ENCODE measurements at places on chromosomes 5 and 9.

GRCh38 chr9:134007571-134007970 is 15.4 kb upstream of the VAV2 start:
- DNase-seq, result no peak

GRCh38 chr5:144265643-144266247 is 95.1 kb downstream of the KCTD16 start:
- no peak for DNase-seq

- DNase-seq, result no peak
These were observed 30.4 kb downstream of the PWWP2A start for GRCh38 chr5:160088805-160089204.

DNA sequence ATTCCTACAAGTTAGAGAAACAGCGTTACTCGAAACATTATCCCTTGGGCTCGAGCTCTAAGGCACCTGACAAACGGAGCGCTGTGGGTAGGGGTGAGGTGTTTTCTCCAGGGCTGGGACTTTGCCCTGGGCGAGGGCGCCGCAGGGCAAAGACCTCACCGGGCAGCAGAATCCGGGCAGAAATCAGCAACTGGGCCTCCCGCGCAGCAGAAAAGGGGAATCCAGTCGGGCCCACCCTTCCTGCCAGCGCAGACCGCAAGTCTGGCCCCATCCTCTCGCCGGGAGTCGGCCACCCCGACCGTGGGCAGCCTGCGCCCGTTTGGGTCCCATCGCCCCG is 430 bp upstream of the MSH3 start:
- peak; percentile 57 for DNase-seq

- DNase-seq, result no peak
These were observed 327.1 kb upstream of the NUDT12 start for GRCh38 chr5:103889500-103890209.

GRCh38 chr5:133323494-133324457 is 272.0 kb downstream of the HSPA4 start:
- DNase-seq, result no peak

GRCh38 chr9:107948601-107949000 is 459.0 kb upstream of the KLF4 start:
- DNase-seq, result no peak

DNA sequence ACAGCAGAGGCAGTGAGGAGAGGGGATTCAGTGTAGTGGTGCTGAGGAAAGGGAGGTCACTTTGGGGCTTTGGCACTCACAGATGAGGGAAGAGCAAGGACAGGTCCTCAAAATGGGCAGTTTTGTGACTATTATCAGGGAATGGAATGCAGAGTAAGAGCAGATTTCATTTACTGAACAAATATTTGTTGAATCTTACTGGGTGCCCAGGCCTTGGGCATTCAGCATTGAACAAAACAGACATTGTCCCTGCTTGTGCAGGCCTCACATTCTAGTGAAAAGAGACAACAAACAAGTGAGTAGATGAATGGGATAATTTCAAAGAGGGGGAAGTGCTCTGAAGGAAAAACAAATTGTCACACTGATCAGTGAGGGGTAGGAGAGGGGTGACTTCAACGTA is 404.1 kb downstream of the DMRT2 start:
- DNase-seq, result no peak

DNA sequence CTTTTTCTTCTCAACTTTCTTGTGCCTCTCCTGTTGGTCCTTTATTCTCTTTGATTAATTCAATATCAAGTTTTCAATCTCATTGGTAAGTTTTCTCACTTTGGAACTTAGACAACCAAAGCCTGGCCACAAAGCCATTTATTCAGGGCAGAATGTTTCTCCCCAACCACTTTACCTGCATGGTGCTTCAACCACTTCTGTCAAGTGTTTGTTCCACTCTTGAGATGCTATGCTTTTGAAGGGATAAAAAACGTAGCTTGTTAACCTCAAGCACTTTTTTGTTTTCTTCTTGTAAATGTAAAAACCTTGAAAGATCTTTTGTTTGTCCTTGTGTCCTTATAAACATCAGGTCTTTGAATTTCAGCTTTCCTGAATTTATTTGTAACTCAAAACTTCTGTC is 966.7 kb downstream of the MAT2B start:
- no peak for DNase-seq

DNA sequence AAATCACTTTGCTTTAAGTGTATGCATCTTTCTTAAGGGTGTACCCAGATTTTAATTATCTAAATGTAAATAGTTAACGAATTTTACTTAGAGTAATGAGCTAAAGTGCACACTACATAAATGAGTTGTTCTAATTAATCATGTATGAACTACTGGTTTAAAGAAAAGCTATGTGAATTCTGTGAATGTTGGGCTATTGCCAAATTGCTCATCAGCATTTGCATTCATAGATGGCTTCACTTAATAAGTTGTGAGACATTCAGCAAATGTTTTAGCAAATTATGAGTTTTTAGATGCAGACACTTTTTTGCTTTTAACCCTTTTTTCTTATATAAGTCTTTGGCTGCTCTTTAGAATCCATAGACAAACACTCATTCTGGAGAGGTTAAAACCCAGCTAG is 175.7 kb downstream of the PBX3 start:
- DNase-seq, result no peak

DNA sequence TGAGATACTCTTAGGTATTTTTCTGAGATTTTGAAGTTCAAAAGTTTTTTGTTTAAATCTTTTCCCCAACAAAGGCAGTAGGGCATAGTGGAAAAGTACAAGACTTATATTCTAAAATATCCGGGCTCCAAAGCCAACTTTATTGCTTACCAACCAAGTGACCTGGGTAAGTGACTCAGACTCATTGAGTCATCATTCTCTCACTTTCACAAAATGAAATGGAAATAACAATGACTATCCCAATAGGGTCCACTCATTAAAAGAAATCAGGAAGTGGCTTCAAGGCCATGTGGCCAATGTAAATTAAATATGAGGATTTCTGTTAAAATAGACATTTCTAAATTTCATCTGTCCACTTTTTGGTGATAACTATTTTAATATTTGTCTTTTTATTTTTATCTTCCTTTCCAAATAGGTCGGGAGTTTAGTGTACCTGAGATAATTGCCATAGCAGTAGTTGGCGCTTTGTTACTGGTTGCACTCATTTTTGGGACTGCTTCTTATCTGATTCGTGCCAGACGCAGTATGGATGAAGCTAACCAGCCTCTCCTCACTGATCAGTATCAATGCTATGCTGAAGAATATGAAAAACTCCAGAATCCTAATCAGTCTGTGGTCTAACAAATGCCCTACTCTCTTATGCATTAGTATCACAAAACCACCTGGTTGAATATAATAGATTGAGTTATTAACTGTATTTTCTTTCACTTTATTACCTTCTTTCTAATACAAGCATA is 15.5 kb downstream of the TYRP1 start:
- no peak for DNase-seq

GRCh38 chr5:171629628-171630349 is 155.8 kb upstream of the SMIM23 start:
- DNase-seq, result peak; percentile 83

DNA sequence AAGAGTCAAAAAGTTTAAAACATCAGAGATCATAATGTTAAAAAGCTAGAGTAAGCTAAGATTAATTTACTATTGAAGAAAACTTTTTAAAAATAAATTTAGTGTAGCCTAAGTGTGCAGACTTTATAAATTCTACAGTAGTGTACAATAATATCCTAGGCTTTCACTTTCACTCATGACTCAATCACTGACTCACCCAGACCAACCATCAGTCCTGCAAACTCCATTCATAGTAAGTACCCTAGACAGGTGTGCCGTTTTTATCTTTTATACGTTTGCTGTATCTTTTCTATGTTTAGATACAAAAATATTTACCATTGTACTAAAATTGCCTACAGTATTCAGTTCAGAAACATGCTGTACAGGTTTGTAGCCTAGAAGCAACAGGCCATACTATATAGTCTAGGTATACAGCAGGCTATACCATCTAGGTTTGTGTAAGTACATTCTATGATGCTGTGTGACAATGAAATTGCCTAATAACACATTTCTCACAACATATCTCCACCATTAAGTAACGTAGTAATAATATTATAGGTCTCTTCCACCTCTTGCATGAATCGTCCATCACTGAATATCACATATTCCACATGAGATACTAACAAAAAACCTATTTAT is 59.2 kb downstream of the MEGF9 start:
- DNase-seq, result no peak

GRCh38 chr9:121284733-121285451 is 16.9 kb downstream of the GSN start:
- DNase-seq, result peak; percentile 8

DNA sequence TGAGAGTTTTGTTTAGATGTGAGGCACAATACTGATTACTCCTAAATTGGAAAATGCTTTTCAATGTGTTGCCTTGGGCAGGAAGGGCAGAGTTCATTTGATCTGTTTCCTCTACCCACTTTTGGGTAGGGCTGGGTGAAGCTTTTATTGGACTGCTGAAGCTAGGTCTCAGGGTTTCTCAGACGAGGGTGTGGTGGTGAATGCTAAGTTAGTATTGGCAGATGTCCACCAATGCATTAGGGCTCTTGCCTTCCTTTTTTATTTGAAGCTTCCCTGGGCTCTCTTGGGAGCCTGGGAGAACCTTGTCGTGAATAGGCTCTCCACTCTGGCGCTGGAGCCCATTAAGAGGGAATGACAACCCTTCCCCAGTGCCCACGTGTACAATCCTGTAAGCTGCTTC is 23.1 kb downstream of the SPTAN1 start:
- no peak for DNase-seq

DNA sequence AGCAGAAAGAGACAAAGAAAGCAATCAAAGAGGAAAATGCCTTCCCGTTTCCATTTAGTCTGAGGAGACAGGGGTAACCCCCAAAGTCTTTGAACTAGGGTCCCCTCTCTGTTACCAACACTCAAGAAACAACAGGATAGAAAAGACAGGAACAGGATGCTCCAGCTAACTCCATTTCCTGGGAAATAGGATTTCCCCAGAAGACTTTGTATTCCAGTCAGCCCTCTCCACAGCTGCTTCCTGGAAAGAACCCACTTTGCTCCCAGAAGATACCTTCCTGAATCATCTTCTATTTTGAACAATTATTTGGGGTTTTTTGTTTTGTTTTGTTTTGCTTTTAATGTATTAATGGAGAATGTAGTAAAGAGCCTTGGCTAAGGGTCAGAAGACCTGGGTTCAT is 56.0 kb downstream of the KLHL3 start:
- no peak for DNase-seq

All from eye (tissue), 1 donor.